ENCODE measurements at places on chromosomes 4 and X.

DNA sequence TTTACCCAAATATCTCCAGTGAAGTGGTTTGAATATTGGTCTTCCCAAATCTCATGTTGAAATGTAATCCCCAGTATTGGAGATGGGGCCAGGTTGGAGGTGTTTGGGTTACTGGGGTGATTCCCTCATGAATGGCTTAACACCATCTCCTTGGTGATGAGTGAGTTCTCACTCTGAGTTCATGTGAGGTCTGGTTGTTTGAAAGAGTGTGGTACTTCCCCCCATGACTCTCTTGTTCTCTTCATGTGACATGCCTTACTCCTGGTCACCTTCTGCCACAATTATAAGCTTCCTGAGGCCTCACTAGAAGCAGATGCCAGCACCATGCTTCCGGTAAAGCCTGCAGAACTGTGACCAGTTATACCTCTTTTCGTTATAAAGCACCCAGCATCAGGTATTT, 32.9 kb upstream of the OTUD4 start:
- no peak for DNase-seq

- no peak for DNase-seq
Measured at GRCh38 chrX:69389101-69389501, 115.0 kb upstream of the NALF2 start.

DNA sequence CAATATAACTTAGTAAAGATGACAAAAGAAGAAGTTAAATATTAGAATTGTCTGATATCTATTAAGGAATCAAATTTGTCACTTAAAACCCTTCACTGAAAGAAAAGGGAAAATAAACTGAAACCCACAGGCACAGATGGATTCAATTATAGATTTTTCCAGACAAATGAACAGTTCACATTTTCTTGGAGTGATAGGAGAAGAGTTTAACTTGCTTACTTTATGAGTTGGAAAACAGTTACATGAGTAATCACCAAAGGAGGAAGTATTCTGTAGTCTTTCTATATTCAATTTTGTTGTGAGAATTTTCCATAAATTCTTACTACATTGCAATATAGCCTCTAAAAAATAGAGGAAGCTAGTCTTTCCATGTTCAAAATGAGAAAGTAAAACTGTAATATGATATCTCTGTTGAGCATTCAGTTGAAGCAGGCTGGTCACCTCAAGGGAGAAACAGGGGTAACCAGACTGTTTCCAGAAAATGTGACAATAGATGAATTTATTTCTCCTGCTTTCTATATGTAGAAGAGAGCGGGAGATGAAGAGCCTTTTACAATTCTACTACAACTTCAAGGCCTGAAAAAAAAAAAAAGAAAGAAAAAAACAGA, 330.3 kb upstream of the EPHA5 start:
- DNase-seq: no peak

DNA sequence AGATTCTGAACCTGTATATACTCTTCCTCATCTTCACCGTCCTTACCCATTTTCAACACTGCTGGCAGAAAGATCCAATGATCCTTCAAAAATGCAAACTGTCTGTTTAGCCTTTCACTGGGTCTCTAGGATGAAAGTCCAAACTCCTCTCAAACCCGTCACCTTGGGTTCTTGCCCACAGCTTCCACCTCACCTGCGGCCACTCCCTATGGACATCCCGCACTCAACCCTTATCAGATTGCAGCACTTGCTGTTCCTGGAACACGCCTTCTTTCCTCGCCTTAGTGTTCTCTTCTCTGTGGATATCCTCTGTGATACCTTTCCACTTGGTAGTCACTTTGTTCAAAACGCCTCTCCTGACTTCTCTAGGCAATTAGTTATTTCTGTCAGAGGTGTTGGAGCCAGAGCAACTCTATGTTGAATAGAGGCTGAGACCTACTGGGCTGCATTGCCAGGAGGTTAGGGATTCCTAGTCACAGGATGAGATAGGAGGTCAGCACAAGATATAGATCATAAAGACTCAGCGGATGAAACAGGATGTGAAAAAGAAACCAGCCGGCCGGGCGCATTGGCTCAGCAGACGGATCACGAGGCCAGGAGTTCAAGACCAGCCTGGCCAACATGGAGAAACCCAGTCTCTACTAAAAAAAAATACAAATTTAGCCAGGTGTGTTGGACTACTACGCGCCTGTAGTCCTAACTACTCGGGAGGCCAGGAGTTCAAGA, 4.2 kb upstream of the NOCT start:
- DNase-seq: no peak

DNA sequence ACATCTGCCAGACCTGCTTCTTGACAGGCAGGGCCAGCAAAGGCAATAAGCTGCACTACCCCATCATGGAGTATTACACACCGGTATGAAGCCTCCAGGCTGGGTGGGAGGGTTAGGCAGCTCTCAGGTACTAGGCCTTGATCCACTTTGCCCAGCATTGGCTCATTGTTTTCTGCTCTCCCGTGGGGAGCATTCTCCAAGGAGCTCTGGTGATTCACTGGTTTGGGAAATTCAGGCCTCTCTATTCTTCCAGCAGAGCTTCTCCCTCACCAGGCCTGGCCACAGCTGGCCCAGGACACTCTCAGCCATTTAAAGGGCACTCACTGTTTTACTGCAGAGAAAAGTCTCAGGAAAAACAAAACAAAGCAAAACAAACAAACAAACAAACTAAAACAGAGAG, 33.0 kb downstream of the DRP2 start:
- no peak for DNase-seq
